ENCODE measurements at places on chromosomes 1 and 21.
A peak's percentile ranks its signal among the peaks of the same experiment; 100 is the strongest.

GRCh38 chr1:211737115-211738035 lies 62.0 kb upstream of the NEK2 start:
- DNase-seq = no peak

GRCh38 chr1:1437904-1438376 lies 2.5 kb downstream of the VWA1 start:
- DNase-seq = peak; percentile 41

DNA sequence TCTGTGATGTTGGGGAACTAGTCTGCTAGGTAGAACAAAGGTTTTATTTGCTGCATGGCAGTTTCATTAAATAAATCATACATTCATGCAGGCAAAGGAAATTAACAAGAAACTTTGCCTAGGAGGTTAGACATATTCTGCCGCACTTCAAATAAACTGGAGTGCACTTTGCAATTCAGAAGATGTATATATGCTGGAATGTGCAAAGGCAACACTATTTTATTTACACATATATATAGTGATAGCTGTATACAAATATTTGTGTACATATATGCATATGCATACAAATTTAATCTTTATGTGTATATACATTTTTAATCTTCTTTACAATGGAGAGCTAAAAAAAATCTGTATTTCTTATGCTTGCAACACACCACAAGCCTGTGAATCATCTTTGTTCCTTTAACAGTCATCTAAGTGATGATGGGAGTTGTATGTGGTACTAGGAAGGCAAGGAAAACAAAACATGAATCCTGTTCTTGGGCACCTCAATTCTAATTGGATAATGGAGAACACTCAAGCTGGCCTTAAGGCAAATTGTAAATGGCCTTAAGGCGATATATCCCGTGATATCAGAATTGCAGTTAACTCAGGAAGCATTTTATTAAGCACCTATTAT lies 605.8 kb upstream of the CAMK1G start:
- no peak for DNase-seq

DNA sequence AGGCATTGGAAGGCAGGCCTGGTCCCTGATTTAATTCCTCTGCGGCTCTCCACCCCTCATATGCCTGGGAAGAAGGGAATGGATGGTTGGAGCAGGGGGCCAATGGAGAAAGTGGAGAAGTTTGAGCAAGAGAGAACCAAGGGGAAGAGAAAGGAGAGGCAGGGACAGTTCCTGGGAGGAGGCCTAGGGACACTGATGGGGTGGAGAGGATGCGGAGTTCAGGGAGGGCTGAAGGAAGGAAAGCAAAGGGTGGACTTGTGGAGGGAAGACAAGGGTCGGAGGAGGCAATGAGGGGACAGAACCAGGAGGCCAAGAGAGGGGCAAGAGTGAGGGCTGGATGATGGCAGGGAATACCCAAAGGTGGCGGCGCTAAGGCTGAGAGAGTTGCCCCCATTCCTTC lies 7.1 kb downstream of the ZBTB7B start:
- no peak for DNase-seq

DNA sequence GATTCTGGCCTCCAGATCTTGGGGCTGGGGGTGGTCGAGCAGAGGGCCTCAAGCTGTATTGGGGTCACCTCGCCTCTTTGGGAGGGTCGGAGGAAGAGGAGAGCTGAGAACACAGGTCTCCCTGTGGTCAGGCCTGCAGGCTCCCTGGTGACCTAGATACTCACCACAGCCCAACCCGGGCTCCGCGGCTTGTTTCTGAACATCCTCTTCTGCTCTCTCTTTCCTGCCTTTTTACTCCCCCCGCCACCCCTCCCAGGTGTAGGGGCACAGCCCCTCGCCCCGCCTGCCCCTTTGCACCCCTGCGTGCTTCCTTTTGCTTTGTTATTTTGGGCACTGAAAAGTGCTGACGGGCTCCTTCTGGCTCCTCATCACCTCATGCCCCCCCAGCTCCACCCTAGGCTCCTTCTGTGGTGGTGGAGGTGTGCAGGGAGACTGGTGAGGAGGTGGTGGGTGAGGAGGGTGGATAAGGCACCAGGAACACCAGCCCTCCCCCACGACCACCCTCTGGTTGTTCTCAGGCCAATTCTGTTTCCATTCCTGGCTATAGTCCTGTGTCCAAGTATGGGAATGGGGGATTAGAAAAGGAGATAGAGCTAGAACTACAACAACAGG lies 10.6 kb upstream of the LINGO4 start:
- DNase-seq = no peak

DNA sequence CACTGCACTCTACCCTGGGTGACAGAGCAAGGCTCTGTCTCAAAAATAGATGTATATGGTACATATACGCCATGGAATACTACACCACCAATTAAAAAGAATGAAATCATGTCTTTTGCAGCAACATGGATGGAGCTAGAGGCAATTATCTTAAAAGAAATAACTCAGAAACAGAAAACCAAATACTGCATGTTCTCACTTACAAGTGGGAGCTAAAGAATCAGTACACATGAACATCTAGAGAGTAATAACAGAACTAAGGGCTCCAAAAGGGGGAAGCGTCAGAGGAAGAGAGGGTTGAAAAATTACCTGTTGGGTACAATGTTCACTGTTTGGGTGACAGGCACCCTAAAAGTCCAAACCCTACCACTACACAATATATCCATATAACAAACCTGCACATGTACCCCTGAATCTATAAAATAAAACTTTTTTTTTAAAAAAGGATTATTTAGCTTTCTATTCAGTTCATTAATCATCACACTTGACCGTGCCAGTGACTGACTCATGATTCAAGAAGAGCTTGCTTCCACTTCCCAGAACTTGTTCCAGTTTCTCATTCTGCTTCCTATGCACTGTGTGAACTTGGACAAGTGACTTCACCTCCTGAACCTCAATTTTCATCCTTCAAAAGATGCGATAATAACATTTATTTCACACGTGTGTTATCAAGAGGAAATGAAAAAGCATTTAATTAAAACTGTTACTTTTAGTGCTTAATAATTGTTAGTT lies 109.6 kb downstream of the PLPP3 start:
- no peak for DNase-seq

DNA sequence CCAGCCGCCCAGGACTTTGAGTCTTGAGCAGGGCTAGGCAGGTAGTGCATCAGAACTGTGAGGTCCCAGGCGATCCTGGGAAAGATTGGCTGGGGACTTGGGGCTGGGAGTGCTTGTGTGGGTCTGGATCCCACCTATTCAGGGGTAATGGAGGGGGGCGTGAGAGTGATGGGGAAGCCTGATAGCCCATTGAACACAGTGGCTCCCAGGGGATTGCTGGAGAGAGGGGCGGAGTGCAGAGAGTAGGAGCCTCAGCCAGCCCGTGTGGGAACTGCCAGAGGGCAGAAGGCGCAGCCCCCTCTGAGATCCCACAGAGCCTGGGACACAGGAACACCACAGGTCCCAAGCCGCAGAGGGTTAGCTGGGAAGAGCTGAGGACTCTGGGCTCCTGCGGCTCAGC lies 19.3 kb upstream of the PDZK1IP1 start:
- DNase-seq = no peak

Measured in GM12892 (cell line).